Mammary epithelial cell (primary cell): ENCODE measurements at places on chromosomes 13 and 19.
A peak's percentile ranks its signal among the peaks of the same experiment; 100 is the strongest.

GRCh38 chr13:41443969-41444368 is 13.4 kb upstream of the RGCC start:
- no peak for DNase-seq

- no peak for DNase-seq
Measured at GRCh38 chr19:10262771-10263170, 8.1 kb upstream of the ICAM1 start.

DNA sequence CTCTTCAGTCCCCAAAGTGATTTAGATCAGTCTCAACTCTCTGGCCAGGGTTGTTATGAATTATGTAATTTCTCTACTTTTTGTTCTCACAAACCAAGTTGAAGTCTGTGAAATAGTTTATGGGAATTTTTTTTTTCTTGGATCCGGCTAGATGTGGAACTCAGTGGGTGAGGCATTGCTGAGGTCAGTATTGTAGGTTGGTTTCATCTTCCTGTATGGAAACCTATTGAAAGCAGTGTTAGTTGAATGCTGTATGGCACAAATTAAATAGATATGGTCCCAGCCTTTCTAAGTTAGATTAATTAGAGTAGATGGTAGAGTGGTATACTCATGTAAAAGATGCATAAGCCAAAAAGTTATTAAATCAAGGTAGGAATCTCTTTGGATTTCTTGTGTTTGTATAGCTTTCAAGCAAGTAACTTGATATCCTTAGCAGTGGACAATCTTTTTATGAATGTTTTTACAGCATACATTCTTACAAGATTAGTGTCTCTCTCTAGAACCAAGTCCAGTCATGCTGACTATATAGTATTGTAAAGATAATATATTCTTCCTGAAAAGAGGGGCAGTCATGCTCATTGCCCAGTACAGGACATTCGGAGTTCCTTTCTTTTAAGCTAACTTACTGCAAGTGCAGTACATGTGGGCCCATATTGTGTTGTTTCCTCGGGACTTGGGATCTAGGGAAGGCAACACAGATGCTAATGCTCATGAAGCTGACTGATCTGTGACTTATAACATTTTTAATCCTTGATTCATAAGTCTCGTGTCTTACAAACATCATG is 2541.1 kb downstream of the PCDH9 start:
- DNase-seq: peak; percentile 64

DNA sequence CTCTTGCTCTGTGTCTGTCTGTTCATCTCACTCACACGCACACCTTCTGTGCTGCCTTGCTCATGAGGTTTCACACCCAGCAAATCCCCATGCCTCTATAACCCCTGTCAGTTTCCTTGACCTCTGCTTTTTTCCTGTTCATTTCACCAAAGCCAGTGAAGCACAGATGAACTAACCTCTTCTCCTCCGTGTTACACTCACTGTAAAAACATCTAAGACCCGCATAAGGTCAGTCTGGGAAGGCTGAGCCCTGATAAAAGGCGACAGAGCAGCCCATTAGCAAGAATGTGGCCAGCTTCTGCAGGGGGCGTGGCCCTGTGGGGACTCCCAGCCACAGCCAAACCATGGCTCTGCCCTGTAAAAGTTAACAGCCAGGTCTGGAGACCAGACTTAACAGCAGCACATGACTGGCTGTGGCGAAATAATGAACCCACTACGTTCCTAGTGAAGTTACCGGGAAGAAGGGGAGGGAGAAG is 42.8 kb upstream of the NPAS1 start:
- no peak for DNase-seq

- no peak for DNase-seq
Measured at GRCh38 chr13:35744144-35744543, 267.7 kb upstream of the MAB21L1 start.

GRCh38 chr13:100495455-100495854 is 93.1 kb downstream of the GGACT start:
- DNase-seq: no peak

- no peak for DNase-seq
Measured at GRCh38 chr19:18086590-18087138, at the start of gene IL12RB1. IL12RB1 (minus strand) TSS chr19:18086934; CDS start chr19:18086823, 111 bp downstream.
